ENCODE measurements at places on chromosomes 2 and 18.

GRCh38 chr2:172561270-172561669 is 5.4 kb downstream of the PDK1 start:
- DNase-seq = no peak

GRCh38 chr18:48605408-48605845 is 66.6 kb downstream of the CTIF start:
- DNase-seq = no peak

DNA sequence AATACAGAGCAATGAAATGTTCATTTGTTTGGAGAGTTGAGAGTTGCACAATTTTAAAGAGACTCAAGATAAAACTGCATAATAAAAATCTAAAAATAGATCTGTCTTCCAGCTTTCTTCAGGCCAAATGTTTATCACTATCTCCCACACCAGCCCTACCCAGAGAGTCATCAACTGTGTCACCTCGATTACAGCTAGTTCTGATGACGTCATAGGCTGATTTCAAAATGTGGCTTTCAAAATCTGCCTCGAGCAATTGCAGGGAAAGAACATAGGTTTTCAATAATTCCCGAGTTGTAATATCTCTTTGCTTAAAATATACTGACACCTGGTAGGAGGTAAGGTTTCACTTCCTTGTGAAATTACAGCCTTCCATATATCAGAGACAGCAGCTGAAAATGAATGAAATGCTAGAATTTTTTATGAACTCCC is 677.6 kb upstream of the ID2 start:
- no peak for DNase-seq

DNA sequence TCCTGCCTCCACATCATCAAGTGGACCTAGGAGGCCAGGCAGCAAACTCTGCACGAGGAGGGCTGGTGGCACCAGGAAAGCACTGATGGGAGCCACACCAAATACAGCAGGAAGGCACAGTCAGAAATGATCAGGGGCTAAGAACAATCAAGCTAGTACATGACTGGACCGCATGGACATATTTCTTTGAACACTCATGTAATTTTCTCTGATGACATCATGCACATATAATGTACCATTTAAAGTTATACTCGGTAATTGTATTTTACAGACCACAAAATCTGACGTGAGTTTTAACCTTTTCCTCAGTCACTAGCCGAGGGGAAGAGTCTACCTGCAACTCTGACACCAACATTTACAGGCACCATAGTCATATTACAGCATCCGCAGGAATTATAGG is 76.7 kb downstream of the XDH start:
- no peak for DNase-seq

GRCh38 chr2:3664925-3665324 is 6.9 kb downstream of the ALLC start:
- no peak for DNase-seq

DNA sequence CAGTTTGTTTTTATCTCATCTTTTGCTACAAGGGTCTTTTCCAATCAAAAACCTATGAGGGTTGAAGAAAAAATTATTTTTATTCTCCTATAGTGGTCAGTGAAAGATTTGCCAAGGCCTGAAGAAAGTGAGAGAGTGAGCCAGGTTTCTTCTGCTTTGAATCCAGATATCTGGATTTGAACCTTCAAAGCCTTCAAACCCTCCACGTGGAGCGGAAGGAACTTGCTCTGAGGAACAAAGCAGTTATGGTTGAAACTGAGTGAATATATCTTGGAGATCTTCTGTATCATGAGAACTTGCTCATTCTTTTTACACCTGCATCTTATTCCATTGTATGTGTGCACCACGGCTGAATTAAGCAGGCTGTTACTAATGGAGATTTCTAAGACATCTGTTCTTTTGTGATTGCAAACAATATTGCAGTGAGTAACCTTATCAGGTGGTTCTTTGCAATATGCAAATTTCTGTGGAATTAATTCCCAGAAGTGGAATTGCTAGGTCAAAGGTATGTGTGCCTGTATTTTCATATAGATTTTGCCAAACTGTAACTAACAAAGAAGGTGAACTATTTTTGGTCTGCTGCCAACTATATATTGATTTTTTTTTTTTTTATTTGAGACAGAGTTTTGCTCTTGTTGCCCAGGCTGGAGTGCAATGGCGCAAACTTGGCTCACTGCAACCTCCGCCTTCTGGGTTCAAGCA is 147.9 kb downstream of the B3GNT2 start:
- no peak for DNase-seq

DNA sequence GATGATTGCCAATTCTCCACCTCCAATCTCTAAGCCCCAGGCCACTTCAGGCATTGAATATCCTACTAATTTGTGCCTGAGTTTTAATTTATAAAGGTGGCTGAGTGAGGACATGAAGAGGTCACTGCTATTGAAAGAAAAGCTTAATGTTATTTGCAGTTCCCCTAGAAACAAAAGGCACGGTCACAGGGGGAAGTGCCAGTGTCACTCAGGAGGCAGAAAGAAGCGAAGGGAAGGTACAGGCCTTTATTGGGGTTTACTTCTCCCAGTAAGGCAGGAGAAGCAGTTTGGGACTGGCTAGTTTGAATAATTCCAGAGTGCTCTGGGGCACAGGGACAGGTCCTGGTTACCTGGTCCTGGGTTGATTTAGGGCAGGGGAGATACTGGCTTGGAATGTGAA is 1.7 kb upstream of the ABHD1 start:
- DNase-seq = no peak

DNA sequence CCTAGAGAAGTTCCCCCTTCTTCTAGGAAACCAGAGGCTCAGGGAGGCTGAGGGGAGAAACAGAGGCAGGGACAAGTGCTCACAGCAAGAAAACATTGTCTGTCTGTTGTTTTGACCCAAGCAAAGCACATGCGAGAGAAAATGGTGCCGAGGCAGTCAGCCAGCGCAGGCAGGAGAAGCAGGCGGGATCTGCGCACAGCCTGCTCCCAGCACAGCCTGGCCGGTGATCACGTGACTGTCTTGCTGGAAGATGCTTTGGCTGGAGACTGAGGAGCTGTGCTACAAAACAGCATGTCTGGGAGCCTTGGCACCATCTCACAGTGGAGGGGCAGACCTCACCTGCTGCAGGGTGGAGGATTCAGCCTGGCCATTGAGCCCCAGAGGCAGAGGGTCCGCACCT is 93.7 kb upstream of the MYCN start:
- DNase-seq = no peak

GRCh38 chr2:70300771-70301343 is 1.0 kb downstream of the FAM136A start:
- DNase-seq = no peak
